ENCODE measurements at places on chromosomes 2 and 18.

- no peak for DNase-seq
Measured at GRCh38 chr2:206670531-206671319, 28.4 kb downstream of the FAM237A start.

- no peak for DNase-seq
Measured at GRCh38 chr2:10325278-10326145, 22.8 kb downstream of the HPCAL1 start.

GRCh38 chr2:207394812-207395534, 134.8 kb upstream of the CREB1 start:
- no peak for DNase-seq

- no peak for DNase-seq
Measured at GRCh38 chr2:85711578-85712060, 17.5 kb downstream of the GNLY start.

DNA sequence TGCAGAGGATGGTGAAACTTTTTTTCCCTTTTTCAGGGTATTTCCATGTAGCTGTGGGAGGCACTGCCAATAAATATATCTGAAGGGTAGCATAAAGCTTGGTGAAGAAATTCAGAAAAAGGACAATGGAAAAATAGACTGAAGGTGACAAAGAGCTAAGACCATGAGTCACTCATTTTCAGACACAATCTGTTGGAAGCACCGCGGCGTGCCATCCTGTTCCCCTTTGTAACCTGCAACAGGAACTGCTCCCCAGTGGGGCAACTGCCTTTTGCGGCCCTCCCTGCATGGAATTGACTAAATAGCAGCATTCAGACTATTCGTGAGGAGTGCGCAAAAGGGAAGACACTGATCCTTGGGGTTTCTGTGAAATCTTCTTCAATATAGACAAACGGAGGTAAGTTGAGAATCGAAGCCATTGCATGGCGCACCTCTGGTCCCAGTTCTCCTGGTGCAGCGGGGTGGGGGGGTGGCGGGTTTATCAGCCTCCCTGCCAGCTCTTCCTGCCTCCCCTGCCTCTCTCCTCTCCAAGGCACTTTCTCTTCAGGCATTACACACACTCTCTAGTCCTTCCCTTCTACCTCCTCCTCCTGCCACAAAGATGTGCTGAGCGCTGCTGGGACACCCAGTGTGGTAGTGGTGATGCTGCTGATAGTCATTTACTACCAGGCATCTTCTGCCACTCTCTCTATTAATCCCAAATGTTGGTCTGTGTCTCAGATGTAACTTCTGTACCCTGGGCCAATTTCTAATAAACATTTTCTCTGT, 126.2 kb upstream of the TMEM200C start:
- no peak for DNase-seq

- no peak for DNase-seq
Measured at GRCh38 chr2:175929850-175930249, 72.2 kb downstream of the LNPK start.

DNA sequence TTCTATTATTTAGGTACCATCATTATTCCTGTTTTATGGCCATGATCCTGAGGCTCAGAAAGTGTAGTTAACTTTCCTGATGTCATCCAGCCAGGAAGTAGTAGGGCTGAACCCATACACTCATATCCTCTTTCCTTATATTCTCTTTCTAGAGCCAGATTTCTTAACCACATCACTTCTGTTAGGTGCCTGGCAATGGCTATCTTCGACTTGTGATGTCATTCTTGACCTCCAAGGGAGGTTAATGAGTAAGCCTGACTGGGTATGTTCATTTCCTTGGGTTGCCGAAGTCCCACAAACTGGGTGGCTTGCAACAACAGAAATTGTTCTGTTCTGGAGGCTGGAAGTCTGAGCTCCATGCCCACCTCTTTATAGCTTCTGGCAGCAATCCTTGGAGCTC, 43.4 kb downstream of the ITGB6 start:
- no peak for DNase-seq

DNA sequence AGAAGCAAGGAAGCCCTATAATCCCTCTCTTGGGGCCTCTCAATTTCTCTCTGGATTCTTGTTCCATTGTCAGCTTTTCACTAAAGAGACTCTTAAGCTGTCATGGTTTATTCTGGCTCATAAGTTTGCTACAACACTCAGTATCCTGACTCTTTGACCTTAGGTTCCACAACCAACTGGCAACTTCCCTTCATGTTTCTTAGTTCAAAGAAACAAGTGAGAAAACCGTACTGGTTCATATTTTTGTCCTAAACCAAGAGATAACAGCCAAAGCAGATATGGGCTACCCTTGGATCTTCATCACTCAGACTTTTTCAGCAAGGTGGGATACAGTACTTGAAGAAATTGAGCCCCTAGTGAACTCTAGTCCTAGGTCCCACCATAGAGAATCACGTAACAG, 109.9 kb upstream of the CRIM1 start:
- no peak for DNase-seq
